ENCODE measurements at places on chromosomes 3 and 15. TPM values are rescaled to one million over a fixed set of nuclear protein-coding genes. Genes with fewer than 3 reads are reported as not detected.

The ARGFX gene
- total RNA-seq = not detected

The GPR87 gene
- total RNA-seq = 0.72 TPM

The BLM gene
- total RNA-seq = 2.8 TPM

The HTR3E gene
- not detected for total RNA-seq

The UBE2E2 gene
- total RNA-seq = 40.9 TPM

The ITIH3 gene
- total RNA-seq = 2.3 TPM

The FANCD2OS gene
- total RNA-seq = not detected

The LEKR1 gene
- total RNA-seq = 1.6 TPM
